ENCODE measurements at places on chromosomes 7 and 10.

- no peak for DNase-seq
Measured at GRCh38 chr7:3080106-3080505, 36.4 kb upstream of the CARD11 start.

DNA sequence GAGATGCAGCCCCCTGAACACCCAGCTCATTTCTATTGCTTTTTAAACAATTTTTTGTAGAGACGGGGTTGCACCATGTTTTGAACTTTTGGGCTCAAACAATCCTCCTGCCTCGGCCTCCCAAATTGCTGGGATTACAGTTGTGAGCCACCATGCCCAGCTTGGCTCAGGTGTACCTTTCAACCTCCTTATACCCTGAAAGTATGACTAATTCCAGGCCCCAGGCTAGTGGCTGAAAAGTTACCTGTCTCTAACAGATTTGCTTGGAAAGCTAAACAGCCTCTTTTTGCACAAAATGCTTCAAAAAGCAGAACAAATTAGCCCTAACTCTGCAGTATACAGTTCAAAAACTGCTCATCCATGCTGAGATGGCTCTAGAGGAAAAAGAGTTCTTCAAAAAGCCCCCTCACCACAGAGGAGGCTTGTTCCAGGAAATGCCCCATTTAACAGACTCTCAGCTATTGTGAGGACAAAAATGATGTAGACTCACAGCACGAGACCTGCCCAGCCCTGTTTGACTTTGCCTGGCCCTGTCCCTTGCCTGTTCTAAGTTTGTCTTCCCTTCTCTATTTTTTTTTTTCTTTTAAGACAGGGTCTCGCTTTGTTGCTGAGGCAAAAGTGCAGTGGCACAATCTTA lies 13.4 kb upstream of the AP1S1 start:
- no peak for DNase-seq

GRCh38 chr7:47587976-47588375 lies 6.1 kb upstream of the TNS3 start:
- DNase-seq, result no peak

- no peak for DNase-seq
Measured at GRCh38 chr7:99625321-99625720, 8.6 kb downstream of the ZSCAN25 start.

GRCh38 chr7:128115821-128116723 lies 84.8 kb upstream of the LRRC4 start:
- no peak for DNase-seq

GRCh38 chr10:100009283-100009792 lies 409 bp downstream of the DNMBP start:
- no peak for DNase-seq

GRCh38 chr10:17353568-17354300 lies 100.7 kb downstream of the ST8SIA6 start:
- DNase-seq, result no peak

DNA sequence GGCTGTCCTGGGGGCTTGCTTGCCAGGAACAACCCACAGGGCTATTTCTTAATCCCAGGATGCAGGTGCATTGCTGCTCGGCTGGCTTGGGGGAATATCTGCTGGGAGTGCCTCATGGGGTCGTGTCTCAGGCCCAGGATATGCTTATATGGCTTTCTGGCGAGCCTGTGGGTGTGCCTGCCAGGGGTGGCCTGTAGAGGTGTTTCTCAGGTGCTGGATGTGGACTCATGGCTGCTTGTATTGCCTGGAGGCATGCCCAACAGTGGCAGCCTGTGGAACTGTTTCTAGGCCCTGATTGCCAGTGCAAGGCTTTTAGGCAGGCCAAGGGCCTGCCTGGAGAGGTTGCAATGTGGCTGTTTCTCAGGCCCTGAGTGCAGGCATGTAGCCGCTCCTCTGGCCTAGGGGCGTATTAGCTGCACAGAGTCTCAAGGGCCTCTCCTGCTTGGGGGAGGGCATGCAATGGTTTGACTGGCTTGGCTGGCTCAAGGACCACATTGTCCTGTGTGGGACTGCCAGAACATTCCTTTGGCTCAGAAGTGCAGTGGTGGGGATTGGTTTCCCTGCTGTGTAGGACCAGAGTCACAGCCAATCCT lies 202.1 kb downstream of the ATRNL1 start:
- no peak for DNase-seq

DNA sequence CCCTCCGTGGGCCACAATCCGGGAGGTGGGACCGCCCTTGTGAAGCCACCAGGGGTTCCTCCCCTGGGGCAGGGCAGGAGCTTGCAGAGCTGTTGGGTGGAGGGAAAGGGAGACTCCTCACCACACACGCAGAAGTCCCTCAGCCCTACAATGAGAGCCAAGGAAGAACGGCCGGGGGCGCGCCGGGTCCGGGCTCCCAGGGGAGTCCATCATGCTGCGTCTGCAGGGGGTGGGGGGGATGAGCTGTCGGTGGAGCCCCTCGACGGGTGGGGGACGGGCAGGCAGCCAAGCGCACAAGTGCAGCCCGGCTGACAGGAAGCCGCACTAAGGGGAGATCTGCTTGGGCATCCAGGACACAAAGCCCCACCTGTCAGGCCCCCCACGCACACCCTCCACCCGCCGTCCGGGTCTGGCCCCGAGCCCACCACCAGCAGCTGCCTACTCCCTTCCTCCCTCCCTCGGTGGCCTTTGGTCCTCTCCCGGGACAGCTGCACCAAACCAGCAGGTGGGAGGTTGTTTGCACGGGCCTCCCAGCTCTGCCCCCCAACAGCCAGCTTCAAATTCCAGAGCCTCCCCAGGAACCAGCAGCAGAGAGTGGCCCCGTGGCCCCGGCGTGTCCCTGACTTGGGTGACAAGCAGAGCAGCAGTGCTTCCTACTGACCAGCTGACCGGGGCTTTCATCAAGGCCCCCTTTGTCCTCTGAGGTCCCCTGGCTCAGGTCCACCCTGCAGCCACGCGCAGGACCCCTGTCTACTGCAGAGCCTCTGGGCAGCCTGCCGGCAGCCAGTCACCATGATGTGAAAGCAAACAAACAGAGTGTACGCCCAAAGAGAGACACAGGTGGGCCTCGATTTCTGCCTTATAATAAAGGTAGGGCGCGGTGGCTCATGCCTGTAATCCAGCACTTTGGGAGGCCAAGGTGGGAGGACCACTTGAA lies 50.3 kb downstream of the HIP1 start:
- no peak for DNase-seq

- peak; percentile 26 for DNase-seq
Measured at GRCh38 chr10:100341953-100342626, 4.9 kb upstream of the SCD start.

DNA sequence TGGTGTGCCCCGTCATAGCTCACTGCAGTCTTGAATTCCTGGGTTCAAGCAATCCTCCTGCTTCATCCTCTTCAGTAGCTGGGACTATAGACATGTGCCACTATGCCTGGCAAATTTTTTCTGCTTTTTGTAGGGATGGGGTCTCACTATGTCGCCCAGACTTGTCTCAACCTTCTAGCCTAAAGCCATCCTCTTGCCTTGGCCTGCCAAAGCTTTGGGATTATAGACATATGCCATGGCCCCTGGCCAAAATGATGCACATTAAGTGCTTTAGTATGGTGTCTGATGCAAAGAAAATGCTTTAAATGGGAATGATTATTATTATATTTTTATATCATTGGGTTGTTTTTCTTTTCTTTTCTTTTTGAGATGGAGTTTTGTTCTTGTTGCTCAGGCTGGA lies 33.2 kb upstream of the VCL start:
- no peak for DNase-seq

DNA sequence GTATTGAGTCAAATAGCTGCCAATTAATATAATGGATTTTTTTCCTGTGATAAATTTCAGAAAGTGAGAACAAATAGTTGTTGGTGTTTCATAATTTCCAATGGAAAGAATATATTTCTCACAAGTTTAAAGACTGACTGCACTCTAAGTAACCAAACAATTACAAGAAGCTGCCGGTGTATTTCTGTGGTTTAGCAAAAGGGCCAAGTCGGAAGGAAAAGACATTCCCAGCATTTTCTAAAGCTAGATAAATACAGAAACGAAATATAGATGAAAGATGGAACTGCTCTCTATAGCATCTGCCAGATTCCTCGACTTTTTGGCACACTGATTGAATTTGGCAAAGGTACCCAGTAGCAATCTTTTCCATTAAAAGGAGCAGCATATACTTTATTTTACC lies 92.7 kb upstream of the MKX start:
- no peak for DNase-seq

- no peak for DNase-seq
Measured at GRCh38 chr7:132078891-132079735, 497.2 kb downstream of the PLXNA4 start.

- DNase-seq, result peak; percentile 30
Measured at GRCh38 chr7:100632951-100633717, 8.2 kb downstream of the TFR2 start.

- DNase-seq, result no peak
Measured at GRCh38 chr10:62049624-62050345, 148.3 kb downstream of the ARID5B start.

DNA sequence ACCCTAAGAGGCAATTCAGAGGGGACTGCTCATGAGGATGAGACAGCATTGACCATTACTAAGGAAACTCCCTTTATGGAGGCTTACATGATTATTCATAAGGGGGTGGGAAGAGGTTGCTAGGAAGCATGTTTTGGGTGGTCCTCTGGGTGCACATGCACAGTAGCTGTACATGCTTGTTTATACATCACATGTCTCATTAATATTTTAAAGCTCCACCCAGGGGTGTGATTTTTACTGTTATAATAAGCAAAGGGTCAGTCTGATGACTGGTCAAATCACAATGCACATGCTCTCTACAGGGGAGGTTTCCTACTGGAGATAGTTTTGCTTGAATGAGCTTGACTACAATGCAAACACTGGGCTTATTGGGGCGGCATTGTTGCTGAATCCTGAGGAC lies 23.8 kb upstream of the PPP1R9A start:
- DNase-seq, result no peak

GRCh38 chr7:150476819-150477631 lies 26.6 kb downstream of the GIMAP8 start:
- DNase-seq, result no peak

GRCh38 chr7:8702807-8703206 lies 269.4 kb downstream of the NXPH1 start:
- no peak for DNase-seq

GRCh38 chr7:19110026-19110730 lies 7.3 kb downstream of the TWIST1 start:
- DNase-seq, result no peak

DNA sequence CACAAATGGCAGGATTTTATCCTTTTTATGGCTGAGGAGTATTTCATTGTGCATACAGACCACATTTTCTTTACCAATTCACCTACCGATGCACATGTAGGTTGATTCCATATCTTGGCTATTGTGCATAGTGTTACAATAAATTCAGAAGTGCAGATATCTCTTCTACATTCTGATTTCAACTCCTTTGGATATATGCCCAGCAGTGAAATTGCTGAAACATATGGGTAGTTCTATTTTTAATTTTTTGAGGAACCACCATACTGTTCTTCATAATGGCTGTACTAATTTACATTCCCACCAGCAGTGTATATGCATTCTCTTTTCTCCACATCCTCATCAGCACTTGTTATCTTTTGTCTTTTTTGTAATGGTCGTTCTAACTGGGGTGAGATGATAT lies 1290.3 kb downstream of the XPNPEP1 start:
- no peak for DNase-seq

GRCh38 chr7:128954150-128954549 lies 16.4 kb downstream of the IRF5 start:
- no peak for DNase-seq

DNA sequence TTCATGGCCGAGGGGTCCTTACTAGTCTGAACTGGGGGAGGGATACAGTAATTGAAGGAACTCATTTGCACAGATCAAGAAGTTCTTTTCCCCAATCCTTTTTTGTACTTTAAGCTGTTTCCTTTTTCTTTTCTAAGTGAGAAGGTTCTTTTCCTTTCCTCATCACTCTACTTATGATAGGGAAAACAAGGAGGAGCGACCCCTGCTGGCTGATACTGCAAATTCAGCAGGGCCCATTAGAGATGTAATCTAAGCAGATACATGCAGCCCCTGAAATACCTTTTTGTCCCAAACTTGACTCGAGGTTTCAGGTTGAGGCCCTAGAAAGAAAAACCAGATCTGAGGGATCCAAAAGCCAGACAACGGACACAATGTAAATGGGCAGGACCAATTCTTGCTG lies 305.5 kb downstream of the DNAJB9 start:
- DNase-seq, result no peak

GRCh38 chr7:28093623-28094232 lies 86.9 kb downstream of the JAZF1 start:
- peak; percentile 29 for DNase-seq

DNA sequence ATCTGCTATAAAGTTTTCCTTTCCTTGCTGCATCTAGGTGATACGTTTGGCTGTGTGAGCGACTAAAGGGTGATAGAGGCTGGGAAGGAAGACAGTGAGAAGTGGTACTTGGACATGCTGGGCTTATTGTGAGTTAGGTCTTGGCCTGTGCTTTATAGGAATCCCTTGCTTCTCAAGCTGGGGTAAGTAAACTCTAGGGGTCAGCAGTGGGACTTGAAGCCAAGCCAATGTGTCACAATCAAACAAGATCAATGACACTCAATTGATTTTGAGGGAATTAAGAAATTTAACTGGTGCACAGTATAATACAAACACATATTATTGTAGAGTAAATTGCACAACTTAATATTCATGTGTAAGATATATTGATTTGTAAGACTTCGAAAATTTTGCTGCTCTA lies 155.8 kb upstream of the AOAH start:
- no peak for DNase-seq

GRCh38 chr10:131580674-131581073 lies 269.2 kb upstream of the TCERG1L start:
- DNase-seq, result no peak

DNA sequence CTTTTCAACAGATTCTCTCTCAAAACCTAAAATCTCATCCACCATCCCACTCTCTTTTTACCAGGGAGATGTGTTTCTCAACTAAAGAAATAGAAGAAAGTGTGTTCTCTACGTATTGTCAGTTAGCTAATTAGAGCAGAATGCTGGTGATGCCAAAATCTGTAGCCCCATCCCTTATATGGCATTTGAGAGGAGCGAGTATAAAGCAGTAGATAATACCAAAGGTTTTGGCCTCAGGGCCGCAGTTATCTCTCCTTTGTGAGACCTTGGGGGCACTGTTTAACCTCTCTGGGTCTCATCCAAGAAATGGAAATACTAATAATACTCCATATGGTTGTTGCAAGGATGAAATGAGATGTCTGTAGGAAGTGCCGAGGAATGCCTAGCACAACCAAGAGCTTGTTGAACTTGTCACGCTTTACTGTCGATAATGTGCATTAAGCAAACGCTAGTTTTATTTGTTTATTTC lies 456 bp upstream of the DLD start:
- DNase-seq, result no peak

DNA sequence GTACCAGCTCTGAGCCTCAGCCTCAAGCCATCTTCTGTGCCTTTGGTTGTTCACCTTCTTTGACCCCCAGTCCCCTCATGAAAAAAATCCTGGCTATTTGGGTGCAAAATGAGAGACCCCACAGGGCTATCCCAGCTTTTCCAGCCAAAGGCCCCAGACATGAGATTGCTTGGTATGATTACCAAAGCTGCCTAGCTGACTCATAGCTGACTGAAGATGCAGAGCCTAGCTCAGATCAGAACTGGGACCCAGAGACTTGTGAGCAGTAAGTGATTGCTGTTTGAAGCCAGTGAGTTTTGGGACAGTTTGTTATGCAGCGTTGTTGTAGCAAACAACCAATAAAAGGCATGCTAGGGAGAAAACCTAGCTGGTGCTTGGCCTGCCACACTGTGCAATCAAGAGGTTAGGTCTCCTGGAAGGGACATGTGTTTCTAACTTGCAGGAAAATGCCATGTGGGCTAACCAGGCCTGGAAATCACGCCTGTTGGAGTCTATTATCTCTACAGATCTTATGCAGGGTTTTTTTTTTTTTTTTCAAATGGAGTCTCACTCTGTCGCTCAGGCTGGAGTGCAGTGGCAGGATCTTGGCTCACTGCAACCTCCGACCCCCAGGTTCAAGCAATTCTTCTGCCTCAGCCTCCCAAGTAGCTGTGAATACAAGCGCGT lies 48.0 kb upstream of the DAGLB start:
- no peak for DNase-seq

Measured in stimulated activated CD4-positive, alpha-beta T cell treated with anti-CD3 and anti-CD28 coated beads, TNF-alpha, amount 100 ng/mL, for 4 hours (primary cell).